SK-N-SH (cell line): ENCODE measurements at places on chromosomes 3 and 15.

DNA sequence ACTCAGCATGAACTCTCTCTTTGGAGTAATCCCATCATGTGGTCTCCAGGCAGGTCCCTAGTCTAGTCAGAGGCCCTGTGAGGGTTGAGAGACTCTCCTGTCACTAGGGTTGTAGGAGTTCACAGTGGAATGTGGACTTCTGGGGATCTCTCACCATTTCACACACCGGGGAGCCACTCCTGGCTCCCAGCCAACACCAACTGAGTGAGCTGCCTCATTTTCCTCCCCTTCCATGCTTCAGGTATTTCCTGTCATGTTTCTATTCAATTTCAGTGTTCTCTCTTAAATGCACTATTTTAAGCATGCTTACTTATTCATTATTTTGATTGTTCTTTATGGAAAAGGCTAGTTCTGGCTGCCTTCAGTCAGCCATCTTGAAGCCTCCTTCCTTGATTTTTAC lies 467.5 kb upstream of the ARL6 start:
- no peak for DNase-seq

GRCh38 chr3:158801201-158801600 lies 653 bp upstream of the MFSD1 start:
- DNase-seq, result peak; percentile 14

GRCh38 chr3:69948246-69948862 lies 51.2 kb upstream of the SAMMSON start:
- peak; percentile 12 for DNase-seq

GRCh38 chr15:73397461-73397860 lies 28.7 kb upstream of the HCN4 start:
- DNase-seq, result peak; percentile 36

DNA sequence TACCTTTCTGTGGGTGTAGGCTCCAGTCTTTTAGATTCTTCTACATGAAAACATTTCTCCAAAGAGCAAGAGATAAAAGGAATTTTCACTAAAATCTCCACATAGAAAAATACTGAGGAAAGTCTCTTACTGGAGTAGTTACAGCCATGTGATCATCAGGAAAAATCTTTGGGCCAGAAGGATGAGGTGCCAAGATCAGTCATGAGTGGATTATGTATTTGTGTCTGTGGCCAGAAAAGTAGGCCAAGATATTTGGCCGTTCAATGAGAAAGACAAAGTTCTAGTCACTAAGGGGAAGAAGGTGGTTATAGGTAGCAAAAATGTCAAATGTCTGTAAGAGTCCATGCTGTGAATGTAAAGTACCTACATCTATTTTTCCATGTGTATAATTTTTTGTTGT lies 339.3 kb downstream of the NSUN3 start:
- DNase-seq, result no peak

DNA sequence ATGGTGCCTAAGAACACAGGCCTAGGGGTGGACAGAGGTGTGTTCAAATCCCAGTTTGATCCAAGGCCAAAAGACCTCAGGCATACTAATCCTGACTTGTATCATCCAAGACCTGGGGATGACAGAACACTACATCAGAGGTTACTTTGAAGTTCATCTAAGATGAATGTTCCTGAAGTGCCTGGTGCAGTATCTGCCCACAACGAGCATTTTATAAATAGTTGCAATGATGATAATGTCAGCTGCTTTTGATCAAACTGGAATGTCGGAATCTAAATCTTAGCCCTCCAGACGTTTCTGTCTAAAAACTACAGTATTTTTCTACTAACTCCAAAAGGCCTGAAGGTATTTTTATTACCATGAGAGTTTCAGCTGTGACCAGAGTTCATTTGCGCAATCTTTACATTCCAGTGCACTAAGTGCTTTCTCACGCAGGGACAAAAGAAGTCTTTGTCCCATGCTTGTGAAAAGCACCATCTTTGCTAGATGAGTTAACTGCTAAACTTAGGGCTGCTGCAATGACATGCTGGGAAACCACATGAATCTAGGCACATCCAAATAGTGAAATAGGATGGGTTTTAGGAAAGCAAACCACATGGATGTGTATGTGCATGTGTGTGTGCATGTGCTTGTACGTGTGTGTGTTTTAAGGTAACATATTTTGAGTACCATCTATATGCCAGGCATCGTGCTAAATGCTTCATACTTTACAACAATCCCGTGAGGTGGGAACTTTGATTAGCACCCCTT lies 18.1 kb downstream of the ANXA2 start:
- no peak for DNase-seq

- no peak for DNase-seq
These were observed 5.3 kb downstream of the POU1F1 start for GRCh38 chr3:87270908-87271700.

DNA sequence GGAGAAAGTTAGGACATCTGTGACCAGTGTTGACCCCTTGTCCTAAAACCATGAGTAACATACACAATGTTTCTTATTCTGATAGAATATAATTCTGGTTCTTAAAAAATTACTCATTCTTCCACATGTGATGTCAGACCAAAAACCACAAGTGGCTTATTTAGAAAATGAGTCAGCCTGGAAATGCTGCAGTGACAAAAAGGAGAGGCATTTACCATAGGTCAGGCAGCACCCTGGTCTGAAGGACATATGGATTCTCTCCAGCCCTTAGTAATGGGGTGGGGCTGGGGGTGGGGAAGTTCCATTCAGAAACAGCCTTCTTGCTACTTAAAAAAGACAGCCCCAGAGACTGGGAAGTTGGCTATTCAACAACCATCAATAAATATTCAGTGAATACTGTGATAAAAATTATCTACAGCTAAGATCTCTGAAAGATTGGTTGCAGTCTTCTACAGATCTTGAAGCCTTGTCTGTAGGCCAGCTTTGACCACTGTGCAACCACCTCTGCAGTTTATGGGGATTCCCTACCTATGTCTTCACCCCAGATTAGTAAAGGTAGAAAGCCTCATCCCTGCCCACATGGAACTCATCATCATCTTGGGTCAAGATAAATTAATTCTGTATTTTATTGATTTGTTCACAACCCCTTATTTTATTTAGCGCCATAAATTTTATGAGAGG lies 34.9 kb upstream of the TIMP4 start:
- no peak for DNase-seq

- DNase-seq, result no peak
These were observed 3.2 kb downstream of the MGLL start for GRCh38 chr3:127819086-127819485.

DNA sequence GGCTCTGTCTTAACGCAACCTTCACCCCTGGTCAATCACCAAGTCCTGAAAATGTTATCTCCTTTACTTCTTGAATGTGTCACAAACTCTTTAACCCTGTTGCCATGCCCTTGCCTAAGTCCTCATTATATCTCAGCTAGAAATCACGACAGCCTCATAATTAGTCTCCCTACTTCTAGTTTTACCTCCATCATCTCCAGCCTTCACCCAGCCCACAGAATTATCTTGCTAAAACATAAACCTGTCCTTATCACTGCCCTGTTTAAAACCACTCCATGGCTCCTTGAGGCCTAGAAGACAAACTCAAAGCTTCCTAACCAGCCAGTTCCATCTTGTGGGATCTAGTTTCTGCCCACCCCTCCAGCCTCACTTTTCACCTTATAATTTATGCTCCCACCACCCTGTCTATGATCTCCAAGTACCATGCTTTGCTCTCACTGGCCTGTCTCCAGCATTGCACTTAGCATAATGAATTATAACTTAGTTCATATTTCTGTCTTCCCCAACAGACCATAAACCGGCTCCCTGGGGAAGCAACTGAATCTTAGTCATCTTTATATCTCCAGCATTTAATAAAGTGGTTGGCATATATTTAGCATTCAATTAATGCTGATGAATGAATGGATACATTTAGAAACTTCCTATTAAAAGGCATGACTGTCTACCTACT lies 39.2 kb downstream of the GPR176 start:
- DNase-seq, result no peak

DNA sequence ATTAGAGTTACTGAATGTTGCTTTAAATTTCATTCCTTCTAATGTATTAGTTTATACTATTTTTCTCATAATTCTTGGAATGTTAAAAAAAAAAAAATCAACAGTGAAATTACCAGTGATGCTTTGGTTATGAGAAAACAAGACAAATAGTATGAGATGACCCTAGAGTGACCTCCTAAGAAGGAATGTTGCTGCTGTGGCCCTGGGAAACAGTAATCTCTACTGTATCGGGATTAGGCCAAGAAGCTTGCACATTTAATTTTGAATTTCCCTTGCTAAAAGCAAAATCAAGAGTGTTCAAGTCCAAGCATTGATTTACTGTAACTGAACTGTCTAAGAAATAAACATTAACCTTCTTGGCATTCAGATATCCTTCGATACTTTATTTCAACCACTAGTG lies 18.1 kb downstream of the TOPBP1 start:
- no peak for DNase-seq

DNA sequence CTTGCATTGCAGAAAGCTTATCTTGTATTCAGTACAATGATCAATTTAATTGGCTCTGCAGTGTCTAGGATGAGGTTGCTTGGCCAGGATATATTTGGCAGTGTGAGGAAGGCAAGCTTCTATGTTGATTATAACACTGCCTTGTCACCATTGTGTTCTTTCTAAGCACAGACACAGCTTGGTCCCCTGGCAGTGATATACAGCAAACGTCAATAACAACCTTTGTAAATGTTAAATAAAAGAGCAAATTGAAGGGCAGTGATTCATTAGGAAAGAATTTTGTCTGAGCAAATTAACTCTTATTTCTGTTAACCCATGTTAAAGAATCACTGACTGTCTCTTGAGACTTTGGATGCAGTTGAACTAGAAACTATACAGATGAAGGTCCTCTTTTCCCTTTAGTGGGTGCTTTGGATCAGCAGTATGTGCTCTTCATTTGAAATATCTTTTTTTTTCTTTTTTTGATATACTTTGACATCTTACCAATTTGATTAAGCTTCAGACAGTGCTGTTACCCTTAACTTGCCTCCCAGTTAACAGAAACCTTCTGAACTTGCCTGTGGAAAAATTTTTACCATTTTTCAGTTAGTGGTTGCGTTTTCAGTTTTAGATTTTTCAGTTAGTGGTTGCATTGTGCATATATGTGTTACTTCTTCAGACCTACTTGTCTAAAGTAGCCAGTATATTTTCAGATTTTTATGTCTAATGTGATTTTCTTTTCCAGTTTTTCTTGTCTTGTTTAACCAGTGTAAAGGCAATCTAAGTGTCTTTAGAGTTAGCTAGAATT lies 199.8 kb downstream of the TCF12 start:
- DNase-seq, result no peak

GRCh38 chr15:40991355-40991754 lies 38.1 kb downstream of the CHAC1 start:
- DNase-seq, result no peak

DNA sequence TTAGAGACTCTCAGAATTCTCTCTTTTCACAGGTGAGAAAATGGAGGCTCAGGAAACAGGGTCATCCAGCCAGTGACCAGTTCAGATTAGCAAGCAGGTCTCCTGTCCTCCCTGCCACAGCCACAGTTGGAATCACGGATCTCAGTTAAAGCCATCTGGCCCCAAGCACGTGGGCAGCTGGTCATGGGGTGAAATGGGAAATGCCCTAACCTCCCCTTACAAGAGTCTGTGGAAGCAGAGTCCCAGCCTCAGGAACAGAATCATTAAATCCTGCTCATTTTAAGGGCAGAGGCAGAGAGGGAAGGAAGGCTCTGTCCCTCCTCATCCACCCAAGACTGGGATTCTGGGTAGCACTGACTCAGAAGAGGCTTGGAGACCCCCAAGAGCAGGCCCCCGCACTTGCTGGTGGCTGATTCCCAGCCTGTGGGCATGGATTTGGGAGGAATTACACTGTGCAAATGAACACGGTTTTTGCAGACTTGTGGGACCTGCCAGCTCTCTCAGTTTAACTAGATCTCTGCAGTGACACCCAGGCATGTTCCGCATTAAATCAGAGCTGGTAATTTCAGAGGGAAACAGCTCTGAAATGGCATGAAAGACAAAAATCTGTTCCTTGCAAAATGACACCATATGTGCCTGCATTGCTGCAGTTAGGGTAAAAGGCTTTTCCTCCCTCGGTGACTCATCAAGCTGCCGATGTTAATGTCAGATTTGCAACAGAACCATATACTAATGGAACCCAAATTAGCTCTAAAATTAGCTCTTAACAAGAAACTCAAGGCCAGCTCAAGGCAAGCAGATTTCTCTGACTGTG lies 89.0 kb downstream of the BDH1 start:
- peak; percentile 78 for DNase-seq

DNA sequence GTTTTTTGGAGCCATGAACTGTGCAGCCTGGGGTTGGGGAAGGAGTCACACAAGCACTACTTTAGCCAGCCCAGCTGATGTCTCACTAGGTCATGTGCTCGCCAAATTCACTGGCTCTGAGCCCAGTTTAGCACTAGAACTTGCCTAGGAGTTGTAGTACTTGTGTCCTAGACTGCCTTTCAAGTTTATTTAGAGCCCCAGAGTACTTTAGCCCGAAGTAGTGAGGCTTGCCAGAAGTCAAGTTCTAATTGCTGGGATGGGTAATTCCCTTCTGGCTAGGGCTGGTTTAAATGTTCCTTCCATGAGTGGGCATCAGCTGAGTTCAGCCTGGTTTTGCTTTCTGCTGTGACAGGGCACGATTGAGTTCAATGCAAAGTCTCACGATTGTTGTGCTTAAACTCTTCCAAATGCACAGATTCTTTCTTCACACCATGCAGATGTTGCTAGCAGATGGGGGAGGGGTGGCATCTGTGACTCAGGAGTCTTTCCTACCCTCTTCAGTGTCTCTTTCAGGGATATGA lies 228.2 kb upstream of the ZPLD1 start:
- no peak for DNase-seq

GRCh38 chr15:22930782-22931484 lies 49.2 kb downstream of the CYFIP1 start:
- no peak for DNase-seq

DNA sequence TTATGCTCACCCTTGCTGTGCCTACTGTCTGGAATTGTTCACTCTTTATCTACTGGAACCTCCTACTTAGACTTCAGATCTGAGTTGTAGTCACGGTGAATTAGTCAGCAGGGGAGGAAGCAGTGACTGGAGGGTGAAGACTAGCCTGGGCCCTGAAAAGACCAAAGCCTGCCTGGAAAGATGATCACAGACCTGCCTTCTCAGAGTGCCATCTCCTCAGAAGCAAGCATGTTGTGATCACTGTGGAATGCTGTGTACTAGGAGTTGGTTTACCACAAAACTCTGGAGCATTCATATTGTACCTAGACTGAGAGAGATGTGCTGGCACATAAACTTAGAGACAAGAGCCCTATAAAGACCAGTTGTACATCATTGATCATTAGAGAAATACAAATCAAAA lies 100.7 kb upstream of the SCN10A start:
- DNase-seq, result no peak

- DNase-seq, result no peak
These were observed 18.0 kb downstream of the LRRK1 start for GRCh38 chr15:100937171-100937570.

- DNase-seq, result no peak
These were observed 59.1 kb upstream of the COL8A1 start for GRCh38 chr3:99579246-99579645.

DNA sequence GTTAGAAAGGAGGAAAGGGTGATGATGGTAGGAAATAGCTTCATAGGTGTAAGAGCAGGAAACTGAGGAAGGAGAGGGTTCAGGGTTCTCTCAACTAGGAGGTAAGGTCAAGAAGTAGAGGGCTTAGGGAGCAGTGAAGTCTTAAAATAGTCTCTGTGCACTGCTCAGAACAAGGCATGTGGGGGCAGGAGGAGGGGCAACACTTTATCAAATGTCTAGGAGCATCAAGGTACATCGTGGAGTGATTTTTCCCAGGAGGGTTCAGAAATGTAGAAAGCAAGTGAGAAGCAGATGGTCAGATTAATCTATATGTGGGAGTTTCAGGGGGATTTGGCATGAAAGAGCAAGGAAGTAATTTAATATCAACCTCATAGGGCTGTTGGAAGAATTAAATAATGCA lies 58.8 kb downstream of the TNIK start:
- no peak for DNase-seq

GRCh38 chr3:9746330-9746729 lies 3.4 kb upstream of the OGG1 start:
- DNase-seq, result no peak
